ENCODE measurements at places on chromosomes 5 and 9. TPM values are rescaled to one million over a fixed set of nuclear protein-coding genes. Genes with fewer than 3 reads are reported as not detected.
A peak's percentile ranks its signal among the peaks of the same experiment; 100 is the strongest.

Gene GDNF
- not detected for total RNA-seq

Gene LIX1
- not detected for total RNA-seq

DNA sequence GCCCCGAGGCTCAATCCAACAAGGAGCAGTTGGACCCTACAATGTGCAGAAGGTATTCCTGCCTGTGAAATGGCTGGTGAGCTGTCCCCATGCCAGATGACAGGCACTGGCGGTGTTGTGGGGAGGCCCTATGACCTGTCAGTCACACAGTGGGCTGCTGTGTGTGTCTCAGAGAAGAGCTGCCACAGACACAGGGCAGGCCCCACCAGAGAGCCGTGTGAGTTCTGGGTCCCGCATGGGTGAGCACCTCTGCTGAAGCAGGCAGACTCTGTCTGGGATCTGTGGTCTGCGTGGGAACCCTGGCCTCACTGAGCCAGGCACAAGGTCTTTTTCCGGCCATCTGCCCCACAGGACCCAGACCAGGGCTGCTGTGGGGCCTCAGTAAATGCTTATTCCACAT lies 37.3 kb upstream of the PITX1 start:
- no peak overlapping the region for H3K27ac ChIP-seq
- H3K36me3 ChIP-seq, result no peaks in the 10 kb centered on the region
- H3K4me1 ChIP-seq, result no peaks in the 10 kb centered on the region
- H3K27me3 ChIP-seq, result no peaks in the 10 kb centered on the region
- no peak for DNase-seq
- H3K4me3 ChIP-seq, result no peak overlapping the region

- no peak overlapping the region for H3K27ac ChIP-seq
- H3K36me3 ChIP-seq, result no peaks in the 10 kb centered on the region
- H3K4me1 ChIP-seq, result no peaks in the 10 kb centered on the region
- peaks cover 12% of the 10 kb centered on the region for H3K27me3 ChIP-seq
- no peak for DNase-seq
- H3K4me3 ChIP-seq, result no peak overlapping the region
These were observed 295.7 kb upstream of the PANK3 start for GRCh38 chr5:168874713-168875380.

Gene ABCA1
- 6.1 TPM for total RNA-seq

- H3K27ac ChIP-seq, result no peak overlapping the region
- DNase-seq, result no peak
- no peaks in the 10 kb centered on the region for H3K27me3 ChIP-seq
These were observed 99.5 kb downstream of the AOPEP start for GRCh38 chr9:94826044-94826443.

GRCh38 chr5:55603922-55604321 lies 69.2 kb upstream of the PLPP1 start:
- H3K4me1 ChIP-seq, result peaks cover 16% of the 10 kb centered on the region
- H3K36me3 ChIP-seq, result no peaks in the 10 kb centered on the region
- no peak overlapping the region for H3K4me3 ChIP-seq
- DNase-seq, result no peak
- no peaks in the 10 kb centered on the region for H3K27me3 ChIP-seq

Gene ZFR
- total RNA-seq, result 61.1 TPM

DNA sequence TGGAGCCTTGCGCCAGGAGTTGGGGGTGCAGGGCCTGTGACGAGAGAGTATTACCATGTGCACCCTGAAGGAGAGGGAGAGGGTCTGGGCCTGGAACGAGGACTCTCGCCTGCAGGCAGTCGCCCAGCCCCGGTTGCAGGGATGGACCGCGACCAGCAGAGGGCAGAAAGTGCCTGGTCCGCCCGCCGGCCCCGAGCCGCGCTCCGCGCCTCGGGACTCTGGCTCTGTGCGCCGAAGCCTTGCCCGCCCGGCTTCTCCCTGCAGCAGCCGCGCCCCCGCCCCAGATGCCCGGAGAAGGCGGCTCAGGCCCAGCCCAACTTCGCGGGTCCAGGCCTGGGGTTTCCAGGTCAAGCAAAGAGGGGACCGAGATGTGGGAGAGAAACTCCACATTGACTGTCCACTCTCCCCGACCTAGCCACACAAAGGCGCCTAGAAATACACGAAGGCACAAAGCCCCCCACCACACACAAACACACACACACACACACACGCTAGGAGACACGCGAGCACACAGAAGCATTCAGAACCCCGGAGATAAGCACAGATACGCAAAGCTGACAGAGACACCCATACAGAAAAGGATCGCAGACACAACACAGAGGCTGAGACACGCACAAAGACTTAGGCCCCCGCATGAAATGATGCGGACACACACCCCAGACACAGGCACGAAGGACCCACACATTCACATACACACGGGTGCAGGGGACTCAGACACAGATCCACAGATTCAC lies 2.0 kb upstream of the LMX1B start:
- peaks cover 68% of the 10 kb centered on the region for H3K27me3 ChIP-seq
- H3K27ac ChIP-seq, result no peak overlapping the region
- H3K4me1 ChIP-seq, result peaks cover 20% of the 10 kb centered on the region
- H3K36me3 ChIP-seq, result no peaks in the 10 kb centered on the region
- no peak overlapping the region for H3K4me3 ChIP-seq

DNA sequence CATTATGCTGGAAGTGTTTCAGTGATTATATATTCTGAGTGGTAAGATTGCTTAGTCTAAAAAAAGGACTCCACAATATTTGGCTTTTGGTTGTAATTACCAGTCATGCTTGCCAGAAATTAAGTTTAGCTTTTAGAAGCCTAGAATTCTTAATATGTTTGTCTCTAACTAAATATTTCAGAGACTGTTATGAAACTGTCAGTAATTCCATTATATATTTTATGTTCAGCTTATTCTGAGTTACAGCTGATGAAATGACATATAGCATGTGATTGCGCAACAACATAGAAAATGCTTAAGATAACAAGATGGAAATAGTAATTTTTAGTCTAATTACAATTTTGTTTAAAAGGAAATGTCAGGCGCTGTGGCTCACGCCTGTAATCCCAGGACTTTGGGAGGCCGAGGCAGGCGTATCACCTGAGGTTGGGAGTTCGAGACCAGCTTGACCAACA lies 44.2 kb downstream of the KIAA1958 start:
- no peak overlapping the region for H3K27ac ChIP-seq
- H3K36me3 ChIP-seq, result no peaks in the 10 kb centered on the region
- H3K4me1 ChIP-seq, result peaks cover 5% of the 10 kb centered on the region
- no peaks in the 10 kb centered on the region for H3K27me3 ChIP-seq
- no peak overlapping the region for H3K4me3 ChIP-seq

- peak; percentile 49 for DNase-seq
- H3K4me3 ChIP-seq, result no peak overlapping the region
- peak overlapping the region; percentile 53 for H3K27ac ChIP-seq
These were observed 57.7 kb downstream of the MAPKAP1 start for GRCh38 chr9:125649315-125649714.

Gene INSYN2B
- not detected for total RNA-seq

GRCh38 chr5:174172152-174172551 lies 126.6 kb downstream of the NSG2 start:
- H3K36me3 ChIP-seq, result no peaks in the 10 kb centered on the region
- H3K27ac ChIP-seq, result no peak overlapping the region
- no peaks in the 10 kb centered on the region for H3K4me1 ChIP-seq
- no peak for DNase-seq
- H3K27me3 ChIP-seq, result peaks cover 12% of the 10 kb centered on the region

DNA sequence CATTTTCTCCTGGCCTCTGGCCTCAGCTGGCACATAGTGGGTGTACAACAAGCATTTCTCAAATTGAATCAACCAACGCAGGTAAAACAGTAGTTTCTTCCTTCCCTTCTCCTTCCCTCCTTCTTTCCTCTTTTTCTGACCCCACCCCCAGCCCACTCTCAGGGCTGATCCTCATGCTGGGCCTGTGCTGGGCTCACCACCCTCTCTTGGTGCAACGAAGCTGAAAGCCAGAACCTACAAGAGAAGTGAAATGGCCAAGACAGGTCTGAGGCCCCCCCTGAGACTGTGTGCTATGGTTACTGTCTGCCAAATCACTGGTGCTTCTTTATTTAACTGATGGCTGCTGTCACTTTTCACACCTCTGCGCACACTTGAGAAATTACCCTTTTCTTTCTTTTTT lies 53.0 kb upstream of the BOD1 start:
- no peak overlapping the region for H3K4me3 ChIP-seq
- H3K27ac ChIP-seq, result no peak overlapping the region
- peaks cover 6% of the 10 kb centered on the region for H3K27me3 ChIP-seq
- no peak for DNase-seq
- H3K4me1 ChIP-seq, result no peaks in the 10 kb centered on the region
- no peaks in the 10 kb centered on the region for H3K36me3 ChIP-seq

- peaks cover 39% of the 10 kb centered on the region for H3K27me3 ChIP-seq
- no peaks in the 10 kb centered on the region for H3K36me3 ChIP-seq
- no peaks in the 10 kb centered on the region for H3K4me1 ChIP-seq
- no peak for DNase-seq
- H3K27ac ChIP-seq, result no peak overlapping the region
These were observed 87.0 kb upstream of the CCL21 start for GRCh38 chr9:34796924-34797323.

GRCh38 chr5:38871790-38872551 lies 26.2 kb downstream of the OSMR start:
- H3K36me3 ChIP-seq, result no peaks in the 10 kb centered on the region
- no peak for DNase-seq
- no peak overlapping the region for H3K4me3 ChIP-seq
- H3K27me3 ChIP-seq, result peaks cover 23% of the 10 kb centered on the region

Gene CARD9
- total RNA-seq, result 1.4 TPM

GRCh38 chr9:117523531-117524153 lies 108.8 kb upstream of the ASTN2 start:
- no peaks in the 10 kb centered on the region for H3K27me3 ChIP-seq
- no peak overlapping the region for H3K4me3 ChIP-seq
- no peak overlapping the region for H3K27ac ChIP-seq
- H3K36me3 ChIP-seq, result no peaks in the 10 kb centered on the region
- no peaks in the 10 kb centered on the region for H3K4me1 ChIP-seq
- DNase-seq, result no peak

GRCh38 chr9:100211476-100211875 lies 112.4 kb downstream of the INVS start:
- no peak overlapping the region for H3K27ac ChIP-seq
- H3K27me3 ChIP-seq, result no peaks in the 10 kb centered on the region
- peaks cover 11% of the 10 kb centered on the region for H3K4me1 ChIP-seq
- no peak overlapping the region for H3K4me3 ChIP-seq
- DNase-seq, result no peak

DNA sequence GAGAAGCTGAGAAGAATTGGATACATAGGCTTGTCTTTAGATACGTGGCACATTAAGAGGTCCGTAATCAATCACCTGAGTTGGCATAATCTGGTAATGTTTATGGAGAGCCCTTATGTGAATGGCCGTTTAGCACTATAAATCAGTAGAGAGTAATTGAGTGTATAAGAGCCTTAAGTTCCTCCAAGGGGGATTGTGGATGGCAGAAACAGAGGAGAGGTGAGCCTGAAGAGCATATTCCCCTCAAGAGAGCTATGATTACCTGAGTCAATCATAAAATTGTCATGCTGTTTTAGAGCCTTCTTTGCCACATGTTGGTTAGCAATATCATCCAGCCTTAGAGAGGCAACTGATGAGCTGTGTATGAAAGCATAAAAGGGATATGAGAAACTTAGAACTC lies 58.8 kb downstream of the FOCAD start:
- H3K4me1 ChIP-seq, result peaks cover 12% of the 10 kb centered on the region
- no peak overlapping the region for H3K27ac ChIP-seq
- H3K4me3 ChIP-seq, result no peak overlapping the region
- H3K36me3 ChIP-seq, result peaks cover 12% of the 10 kb centered on the region
- DNase-seq, result no peak

Gene PCAT7
- total RNA-seq, result not detected

- no peaks in the 10 kb centered on the region for H3K4me1 ChIP-seq
- no peak for DNase-seq
- no peaks in the 10 kb centered on the region for H3K27me3 ChIP-seq
- H3K27ac ChIP-seq, result no peak overlapping the region
- H3K4me3 ChIP-seq, result no peak overlapping the region
These were observed 47.5 kb downstream of the ADRB2 start for GRCh38 chr5:148873690-148874485.

Gene LCP2
- total RNA-seq, result 213 TPM

GRCh38 chr9:35771943-35772342 lies 17.9 kb upstream of the MSMP start:
- DNase-seq, result no peak
- no peaks in the 10 kb centered on the region for H3K4me1 ChIP-seq
- H3K27me3 ChIP-seq, result no peaks in the 10 kb centered on the region
- H3K36me3 ChIP-seq, result no peaks in the 10 kb centered on the region
- H3K4me3 ChIP-seq, result no peak overlapping the region

DNA sequence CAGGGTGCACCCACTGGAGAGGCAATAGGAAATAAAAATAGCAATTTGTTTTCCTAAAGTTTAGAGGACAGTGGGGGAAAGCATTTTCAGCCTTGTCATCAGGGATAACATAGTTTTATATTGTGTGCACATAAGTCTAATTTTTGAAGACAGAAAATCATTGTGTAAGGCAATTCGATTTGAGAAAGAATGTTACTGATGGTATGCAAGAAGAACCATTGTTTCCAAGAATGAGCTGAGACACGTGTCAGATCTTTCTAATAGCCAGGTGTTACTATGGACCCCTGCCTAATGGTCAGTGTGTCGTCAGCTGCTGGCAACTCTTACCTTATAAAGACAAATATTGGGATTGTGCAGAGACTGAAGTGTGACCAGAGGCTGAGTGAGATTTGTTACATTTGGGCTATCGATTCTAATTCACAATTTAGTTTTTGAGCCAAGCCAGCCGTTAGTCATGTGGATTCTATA lies 67.1 kb upstream of the PPP2R2B start:
- H3K4me3 ChIP-seq, result no peak overlapping the region
- no peaks in the 10 kb centered on the region for H3K27me3 ChIP-seq
- H3K27ac ChIP-seq, result no peak overlapping the region
- no peak for DNase-seq
- no peaks in the 10 kb centered on the region for H3K36me3 ChIP-seq
- H3K4me1 ChIP-seq, result no peaks in the 10 kb centered on the region

GRCh38 chr5:13572163-13572562 lies 372.3 kb downstream of the DNAH5 start:
- no peak for DNase-seq
- no peak overlapping the region for H3K27ac ChIP-seq
- H3K27me3 ChIP-seq, result no peaks in the 10 kb centered on the region

DNA sequence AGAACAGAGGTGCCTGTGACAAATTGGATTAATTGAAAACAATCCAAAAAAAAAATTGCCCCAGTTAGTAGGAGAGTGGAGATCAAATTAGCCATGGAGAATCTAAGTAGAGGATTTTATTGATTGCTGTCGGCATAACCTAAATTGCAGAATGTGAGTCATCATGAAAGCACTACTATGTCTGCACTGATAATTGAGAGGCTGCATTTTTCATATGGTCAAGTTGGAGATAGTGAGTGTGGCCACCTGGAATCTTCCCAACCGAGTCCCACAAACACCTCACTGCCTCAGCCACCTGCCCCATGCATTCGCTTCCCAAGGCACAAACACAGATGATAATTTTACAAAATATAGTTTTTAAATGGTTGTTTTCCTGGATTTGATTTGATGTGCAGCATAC lies 123.7 kb downstream of the NTRK2 start:
- no peak overlapping the region for H3K4me3 ChIP-seq
- H3K36me3 ChIP-seq, result no peaks in the 10 kb centered on the region
- DNase-seq, result no peak
- no peak overlapping the region for H3K27ac ChIP-seq
- no peaks in the 10 kb centered on the region for H3K4me1 ChIP-seq

- H3K27me3 ChIP-seq, result peaks cover 22% of the 10 kb centered on the region
- no peak overlapping the region for H3K4me3 ChIP-seq
- DNase-seq, result no peak
These were observed 10.8 kb upstream of the SLC9A3 start for GRCh38 chr5:534743-535671.
